Activated T-cell treated with anti-CD3 and anti-CD28 coated beads, Interleukin-2, amount 50 U/mL, for 72 hours (primary cell): ENCODE measurements at places on chromosomes 7 and 10. TPM values are rescaled to one million over a fixed set of nuclear protein-coding genes. Genes with fewer than 3 reads are reported as not detected.

The SKIDA1 gene
- 0.23 TPM for total RNA-seq

The CELF2 gene
- 124 TPM for total RNA-seq

The ALOX5 gene
- total RNA-seq: 4.0 TPM

- no peak for DNase-seq
These were observed 92.1 kb upstream of the DNAJB6 start for GRCh38 chr7:157244516-157245294.

GRCh38 chr10:123134343-123134914 is 1.3 kb upstream of the HMX3 start:
- DNase-seq: peak; percentile 23

GRCh38 chr10:120108916-120109315 is 216.4 kb downstream of the SEC23IP start:
- DNase-seq: no peak

DNA sequence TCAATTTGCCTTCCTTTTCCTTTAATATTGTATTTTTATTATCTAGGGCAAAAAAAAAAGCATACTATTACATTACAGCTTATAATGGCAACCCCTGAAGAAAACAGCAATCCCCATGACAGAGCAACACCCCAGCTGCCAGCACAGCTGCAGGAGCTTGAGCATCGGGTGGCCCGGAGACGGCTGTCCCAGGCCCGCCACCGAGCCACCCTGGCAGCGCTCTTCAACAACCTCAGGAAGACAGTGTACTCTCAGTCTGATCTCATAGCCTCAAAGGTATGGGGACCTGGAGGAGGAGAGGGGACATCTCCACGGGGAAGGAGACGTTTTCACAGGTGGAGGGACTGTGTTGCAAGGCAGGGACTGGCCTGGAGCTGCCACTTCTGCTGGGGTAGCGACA is 6.8 kb downstream of the STRA8 start:
- no peak for DNase-seq
